ENCODE measurements at places on chromosomes 7 and 10. TPM values are rescaled to one million over a fixed set of nuclear protein-coding genes. Genes with fewer than 3 reads are reported as not detected.

MBL2 gene
- total RNA-seq: not detected

CRHR2 gene
- total RNA-seq: 0.47 TPM

AOC1 gene
- total RNA-seq: not detected

NUTM2E gene
- total RNA-seq: not detected

IL6 gene
- 3.6 TPM for total RNA-seq

SGCE gene
- 75.9 TPM for total RNA-seq

TUBAL3 gene
- not detected for total RNA-seq

PLXDC2 gene
- total RNA-seq: 43.6 TPM

TDRD1 gene
- 1.1 TPM for total RNA-seq

DNAJC2 gene
- total RNA-seq: 7.7 TPM

SPDYE9 gene
- not detected for total RNA-seq
